ENCODE measurements at places on chromosomes 5 and 9. TPM values are rescaled to one million over a fixed set of nuclear protein-coding genes. Genes with fewer than 3 reads are reported as not detected.

Gene KCNV2
- total RNA-seq, result not detected

Gene TPPP
- total RNA-seq, result 0.09 TPM

Gene ARRDC1
- total RNA-seq, result 11.5 TPM

Gene CDC20B
- not detected for total RNA-seq

Gene HACD4
- 6.9 TPM for total RNA-seq

Gene NRG2
- 0.28 TPM for total RNA-seq

Measured in smooth muscle cell of bladder (primary cell).